Activated gamma-delta T cell treated with anti-CD3 and anti-CD28 coated beads, Interleukin-2, amount 50 U/mL, for 16 hours (primary cell): ENCODE measurements at places on chromosomes 13 and 19.

DNA sequence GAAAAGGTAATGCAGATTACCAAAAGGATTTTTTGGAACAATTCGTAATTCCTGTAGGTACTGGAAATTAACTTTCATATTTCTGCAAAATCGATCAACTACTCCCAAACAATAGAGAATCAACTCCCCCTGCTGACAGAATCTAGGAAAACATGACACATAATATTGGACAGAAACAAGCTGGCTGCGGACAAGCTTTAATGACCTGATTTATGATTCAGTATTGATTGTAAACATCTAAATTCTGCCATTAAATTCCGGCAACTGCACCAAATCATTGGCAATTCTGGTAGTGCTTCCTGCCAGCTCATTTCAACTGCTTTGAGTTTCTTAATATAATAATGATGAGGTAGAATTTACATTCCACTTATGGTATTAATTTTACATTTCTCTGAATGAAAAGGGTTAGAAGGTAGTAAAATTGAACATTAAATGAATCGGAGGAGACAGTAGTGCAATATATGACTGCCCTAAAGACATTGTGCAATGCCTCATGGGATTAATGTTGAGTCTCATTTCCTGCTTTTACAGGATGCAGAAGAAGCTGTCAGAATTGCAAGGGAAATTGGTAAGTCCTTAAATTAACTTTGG, 146.5 kb downstream of the PCCA start:
- no peak for DNase-seq

GRCh38 chr19:17078036-17078919, 2.7 kb downstream of the MYO9B start:
- DNase-seq: no peak

DNA sequence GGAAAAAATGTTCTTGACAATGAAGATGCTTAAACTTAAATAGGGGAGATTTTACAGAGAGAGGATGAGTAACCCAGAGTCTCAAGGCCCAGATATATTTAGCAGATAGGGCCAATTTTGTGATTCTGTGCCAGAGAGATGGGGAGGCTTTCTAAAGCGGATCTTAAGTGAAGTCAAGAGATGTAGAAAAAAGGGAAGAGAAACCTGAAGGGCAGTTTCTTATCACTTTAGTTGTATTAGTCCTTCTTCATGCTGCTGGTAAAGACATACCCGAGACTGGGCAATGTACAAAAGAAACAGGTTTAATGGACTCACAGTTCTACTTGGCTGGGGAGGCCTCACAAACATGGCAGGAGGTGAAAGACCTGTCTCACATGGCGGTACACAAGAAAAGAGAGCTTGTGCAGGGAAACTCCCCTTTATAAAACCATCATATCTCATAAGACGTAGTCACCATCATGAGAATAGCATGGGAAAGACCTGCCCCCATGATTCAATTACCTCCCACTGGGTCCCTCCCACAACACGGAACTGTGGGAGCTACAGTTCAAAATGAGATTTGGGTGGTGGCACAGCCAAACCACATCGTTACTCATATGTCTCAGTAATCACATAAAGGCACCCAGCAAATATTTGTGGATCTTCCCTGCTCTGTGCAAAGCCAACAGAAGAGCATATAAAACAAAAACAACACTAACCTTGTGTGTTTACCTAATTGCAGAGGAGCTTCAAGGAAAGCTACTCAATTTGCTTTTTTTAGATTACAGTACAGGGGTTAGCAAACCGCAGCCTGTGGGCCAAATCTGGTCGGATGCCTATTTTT, 102.6 kb upstream of the MYCBP2 start:
- peak; percentile 6 for DNase-seq

GRCh38 chr13:111095031-111095840, 19.9 kb upstream of the ARHGEF7 start:
- DNase-seq: no peak

- no peak for DNase-seq
Measured at GRCh38 chr13:30808600-30808999, 73.3 kb downstream of the ALOX5AP start.

DNA sequence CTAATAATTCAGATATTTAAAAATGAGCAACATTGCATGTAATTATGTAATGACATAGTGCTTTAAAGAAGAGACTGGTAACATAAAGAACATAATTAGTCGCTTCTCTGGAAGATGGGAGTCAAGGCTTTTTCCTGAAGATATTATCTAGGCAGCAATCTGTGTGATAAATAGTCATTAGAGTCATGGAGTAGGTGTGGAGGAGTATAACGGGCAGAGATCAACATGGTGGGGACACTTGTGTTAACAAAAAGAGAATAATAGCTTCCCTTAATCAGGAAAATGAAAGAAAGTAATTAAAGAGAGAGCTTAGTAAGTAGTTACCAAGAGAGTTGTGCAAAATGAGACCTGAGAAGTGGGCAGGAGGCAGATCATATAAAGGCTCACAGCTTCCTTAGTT, 1417.1 kb upstream of the ATXN8OS start:
- DNase-seq: no peak

- DNase-seq: no peak
Measured at GRCh38 chr13:113880651-113881611, 17.1 kb upstream of the GAS6 start.

- DNase-seq: no peak
Measured at GRCh38 chr19:28489126-28489660, 723.8 kb downstream of the UQCRFS1 start.

DNA sequence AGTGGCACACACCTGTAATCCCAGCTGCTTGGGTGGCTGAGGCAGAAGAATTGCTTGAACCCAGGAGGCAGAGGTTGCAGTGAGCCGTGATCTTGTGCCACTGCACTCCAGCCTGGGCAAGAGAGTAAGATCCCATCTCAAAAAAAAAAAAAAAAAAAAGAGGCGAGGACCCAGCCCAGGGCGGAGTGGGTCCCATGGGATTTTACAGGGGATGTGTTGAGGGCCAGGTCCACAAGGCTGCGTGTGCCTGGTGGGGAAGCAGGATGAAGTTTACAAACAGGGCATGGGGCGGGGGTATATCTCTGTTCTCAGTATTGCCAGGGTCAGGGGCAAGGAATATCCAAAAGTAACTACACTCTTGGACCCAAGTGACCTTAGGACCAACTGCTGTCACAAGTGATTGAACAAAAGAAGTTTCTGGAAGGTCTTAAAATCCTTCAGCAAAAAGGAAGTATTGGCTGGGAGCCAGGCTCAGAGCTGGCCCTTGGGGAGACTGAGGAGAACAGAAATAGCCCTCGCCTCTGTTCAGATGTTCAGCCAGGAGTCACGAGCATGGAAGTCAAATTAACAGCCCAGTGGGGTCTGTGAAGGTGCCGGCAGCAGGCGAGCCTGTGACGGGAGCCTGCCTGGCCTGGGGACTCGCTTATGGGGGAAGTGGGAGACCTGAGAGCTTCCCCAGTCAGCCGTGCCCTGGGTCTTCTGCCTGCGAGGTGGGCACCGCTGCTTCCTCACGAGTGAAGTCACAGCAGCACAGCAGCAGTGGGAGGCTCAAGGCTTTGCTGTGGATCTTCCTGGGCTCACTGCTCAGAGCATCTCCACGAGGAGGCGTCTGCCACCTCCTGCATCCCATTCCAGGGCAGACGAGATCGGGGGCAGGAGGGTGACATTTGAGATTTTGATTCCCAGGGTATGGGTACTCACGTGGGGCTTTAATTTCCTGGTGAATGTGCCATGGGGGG, 6.4 kb downstream of the MYO9B start:
- DNase-seq: no peak

- DNase-seq: no peak
Measured at GRCh38 chr13:94696171-94696570, 16.2 kb downstream of the SOX21 start.

GRCh38 chr13:97018029-97018819, 23.9 kb upstream of the OXGR1 start:
- DNase-seq: no peak

DNA sequence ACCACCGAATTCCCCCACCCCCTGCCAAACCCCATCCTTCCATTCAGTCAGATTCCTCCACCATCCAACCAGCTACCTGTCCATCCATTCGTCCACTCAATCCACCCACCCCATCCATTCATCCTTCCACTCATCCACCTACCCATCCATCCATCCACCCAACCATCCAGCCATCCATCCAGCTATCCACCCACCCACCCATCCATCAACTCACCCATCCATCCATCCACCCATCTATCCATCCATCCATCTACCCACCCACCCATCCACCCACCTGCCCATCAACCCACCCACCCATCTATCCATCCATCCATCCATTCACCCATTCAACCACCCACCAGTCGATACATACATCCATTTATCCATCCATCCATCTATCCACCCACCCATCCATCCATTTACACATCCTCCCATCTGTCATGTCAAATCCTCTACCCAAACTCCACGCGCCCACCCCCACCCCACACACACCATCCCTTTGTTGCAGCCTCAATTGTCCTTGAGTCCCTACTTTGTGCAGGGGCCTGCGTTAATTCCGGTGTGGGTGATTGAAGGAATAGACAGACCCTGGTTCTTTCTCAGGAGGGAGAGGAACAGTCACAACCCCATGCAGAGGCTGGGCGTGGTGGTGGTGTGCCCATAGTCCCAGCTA, 5.3 kb upstream of the SLC5A5 start:
- no peak for DNase-seq

DNA sequence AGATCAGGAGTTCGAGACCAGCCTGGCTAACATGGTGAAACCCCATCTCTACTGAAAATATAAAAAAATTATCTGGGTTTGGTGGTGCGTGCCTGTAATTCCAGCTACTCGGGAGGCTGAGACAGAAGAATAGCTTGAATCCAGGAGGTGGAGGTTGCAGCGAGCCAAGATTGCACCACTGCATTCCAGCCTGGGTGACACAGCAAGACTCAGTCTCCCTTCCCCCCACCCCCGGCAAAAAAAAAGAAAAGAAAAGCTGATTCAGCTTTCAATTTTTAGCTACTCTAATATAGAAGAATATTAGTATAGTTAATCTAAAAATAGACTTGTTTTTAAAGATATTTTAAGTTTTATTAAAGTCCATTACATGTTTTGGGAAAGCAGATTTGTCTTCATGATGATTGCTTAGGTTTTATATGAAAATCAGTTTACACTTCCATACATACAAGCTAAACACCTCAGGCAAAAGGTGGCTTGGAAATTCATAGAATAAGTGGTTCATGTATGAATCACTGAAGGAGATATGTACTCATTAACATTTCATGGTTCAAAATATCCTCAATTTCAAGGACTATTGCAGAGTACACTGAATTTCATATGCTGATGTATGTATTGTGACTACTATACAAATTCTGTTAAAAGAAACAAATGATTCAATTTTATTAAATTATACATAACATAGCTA, 165.2 kb downstream of the TDRD3 start:
- no peak for DNase-seq

DNA sequence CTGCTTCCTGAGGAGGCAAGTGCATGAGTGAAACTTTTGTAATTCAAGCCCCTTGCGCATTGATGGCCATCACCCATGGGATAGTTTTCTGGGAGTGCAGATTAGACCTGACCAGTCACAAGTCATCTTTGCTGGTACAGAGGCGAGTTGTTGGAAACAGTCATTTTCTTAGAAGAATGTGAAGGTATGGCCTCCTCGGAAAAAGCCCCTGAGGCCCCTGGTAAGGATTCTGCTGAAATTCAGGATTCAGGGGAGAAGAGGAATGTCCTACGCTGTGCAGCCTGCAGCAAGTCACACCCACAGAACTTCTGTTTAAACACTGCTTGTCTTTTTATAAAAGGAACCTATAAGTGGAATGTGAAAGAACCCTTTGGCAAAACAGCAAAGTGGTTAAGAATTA, 11.0 kb upstream of the SPART start:
- DNase-seq: no peak

DNA sequence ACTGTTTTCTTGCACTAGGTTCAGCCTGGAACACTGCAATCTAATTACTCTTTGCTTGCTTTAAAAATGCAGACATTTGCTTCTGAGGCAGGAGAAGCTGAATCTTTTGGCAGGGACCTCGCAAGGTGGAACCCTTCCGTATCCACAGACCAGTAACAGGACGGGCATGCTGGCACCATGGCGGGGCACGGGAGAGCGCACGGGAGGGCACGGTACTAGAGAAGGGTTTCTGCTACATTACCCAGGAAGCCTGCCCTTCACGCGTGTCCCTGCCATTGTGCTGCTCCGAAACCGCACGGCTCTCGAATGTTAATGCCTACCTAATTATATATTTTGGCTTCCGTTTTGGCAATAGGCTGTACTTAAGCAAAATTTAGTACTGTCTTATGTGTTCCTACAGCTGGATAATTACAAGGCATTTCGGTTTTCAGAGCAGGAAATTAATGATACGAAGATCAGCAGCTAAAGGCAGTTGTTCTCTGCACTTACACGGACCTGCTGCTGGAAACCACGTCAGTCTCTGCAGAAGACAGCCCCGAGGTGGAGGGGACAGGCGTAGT, 430.4 kb downstream of the IRS2 start:
- DNase-seq: no peak
